Body of pancreas (tissue), 4 donors: ENCODE measurements at places on chromosomes 3 and 15.

GRCh38 chr15:88115486-88116152 lies 140.9 kb downstream of the NTRK3 start:
- DNase-seq: peak; percentile 10

GRCh38 chr3:179304605-179305004 lies 18.2 kb upstream of the ZNF639 start:
- no peak for DNase-seq

DNA sequence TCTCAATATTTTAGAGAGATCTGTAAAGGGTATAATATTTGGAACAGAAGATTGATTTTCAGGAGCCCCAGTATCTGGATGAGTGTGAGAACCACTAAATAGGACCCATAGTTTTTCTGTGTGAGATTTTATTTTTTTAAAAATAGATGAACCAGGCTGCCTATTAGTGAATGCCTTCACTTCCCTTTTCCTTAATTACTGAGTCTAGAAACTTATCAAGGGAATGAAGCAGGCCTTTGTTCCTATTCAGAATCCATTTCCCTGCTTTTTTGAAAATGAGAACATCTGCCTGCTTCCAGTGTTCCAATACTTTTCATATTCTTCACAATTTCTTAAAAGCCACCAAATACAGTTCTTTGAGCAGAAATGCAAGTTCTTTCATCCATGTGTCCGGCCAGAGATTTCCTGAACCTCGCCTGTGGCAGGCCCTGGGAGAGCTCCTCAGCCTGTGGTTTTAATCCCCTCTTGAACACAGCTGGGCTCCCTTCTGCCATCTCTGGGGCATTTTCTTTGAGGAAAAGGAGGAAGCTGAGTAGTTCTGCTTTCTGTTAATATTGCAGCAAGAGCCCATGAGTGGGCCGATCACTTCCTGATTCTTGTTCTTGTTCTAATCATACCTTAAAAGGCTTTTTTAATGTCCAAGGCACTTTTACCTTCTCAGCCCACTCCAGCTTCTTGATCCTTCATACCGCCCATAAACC lies 4.7 kb downstream of the EHD4 start:
- no peak for DNase-seq

DNA sequence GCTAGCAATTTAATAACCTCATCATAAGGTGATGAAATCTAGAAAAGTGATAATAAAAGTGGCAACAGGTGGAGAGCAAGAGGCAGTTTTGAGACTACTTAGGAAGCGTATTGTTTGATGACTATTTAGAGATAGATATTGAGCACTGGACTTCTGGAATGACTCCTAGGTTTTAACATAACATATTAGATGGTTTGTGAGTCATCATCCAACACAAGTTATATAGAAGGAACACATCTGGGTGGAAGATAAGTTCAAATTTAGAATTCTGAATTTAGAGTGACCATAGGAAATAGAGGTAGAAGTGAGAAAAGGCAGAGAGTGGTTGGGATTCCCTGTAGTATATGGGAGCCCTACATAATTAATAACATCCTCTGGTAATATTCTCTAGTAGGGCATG lies 282.8 kb upstream of the ALCAM start:
- no peak for DNase-seq

DNA sequence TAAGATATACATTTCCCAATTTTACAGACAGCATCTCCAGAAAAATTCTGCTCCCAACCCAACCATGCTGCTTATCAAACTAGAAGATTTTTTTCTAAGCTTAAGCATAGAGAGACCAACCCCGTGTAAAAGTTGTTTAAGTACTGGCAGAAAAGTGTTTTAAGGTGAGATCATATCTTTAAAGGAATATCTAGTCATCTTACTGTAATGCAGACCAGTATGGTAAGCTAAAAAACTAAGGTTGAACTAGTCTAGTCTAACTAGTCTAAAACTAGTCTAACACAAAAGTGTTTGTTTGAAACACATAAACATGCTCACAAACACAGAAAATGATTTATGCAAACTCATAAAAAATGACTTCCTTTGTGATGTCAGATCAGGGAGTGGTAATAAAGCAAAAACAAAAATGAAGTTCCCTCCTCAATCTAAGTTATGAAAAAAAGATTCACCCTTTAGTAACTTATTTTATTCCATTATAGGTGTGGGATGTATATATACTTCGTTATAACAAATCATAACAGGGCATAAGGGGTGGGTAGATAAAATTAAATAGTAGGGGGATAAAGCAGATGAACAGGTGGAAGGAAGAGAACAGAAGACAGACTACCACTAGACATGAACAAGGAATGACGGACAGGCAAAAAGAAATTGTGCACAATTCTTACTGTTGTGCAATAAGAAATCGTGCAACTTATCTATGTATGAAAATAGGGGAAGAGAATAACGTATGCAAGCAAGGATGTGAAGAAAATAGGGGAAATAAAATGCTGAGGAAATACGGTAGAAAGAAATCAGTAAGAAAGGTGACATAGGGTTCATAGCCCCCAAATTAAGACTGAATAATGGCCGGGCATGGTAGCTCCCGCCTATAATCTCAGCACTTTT lies 10.0 kb downstream of the MYO5A start:
- no peak for DNase-seq

DNA sequence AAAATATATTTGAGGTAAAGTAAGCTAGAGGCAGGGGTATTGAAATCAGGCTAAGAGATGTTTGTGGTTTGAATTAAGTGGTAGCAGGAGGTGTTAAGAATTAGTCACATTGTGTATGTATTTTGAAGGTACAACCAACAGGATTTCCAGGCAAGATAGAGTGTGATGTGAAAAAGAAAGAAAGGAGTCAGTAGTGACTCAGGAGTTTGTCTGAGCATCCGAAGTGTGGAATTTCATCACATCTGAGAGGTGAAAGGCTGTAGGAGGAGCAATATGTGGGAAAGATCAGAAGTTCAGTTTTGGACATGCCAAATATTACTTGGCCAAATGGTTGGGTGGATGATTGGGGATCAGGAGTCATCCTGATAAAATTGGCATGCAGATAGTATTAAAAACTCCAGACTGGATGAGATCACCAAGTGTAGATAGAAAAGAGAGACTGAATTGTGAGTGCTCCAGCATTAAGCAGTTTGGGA lies 32.1 kb upstream of the EBLN2 start:
- DNase-seq: no peak

DNA sequence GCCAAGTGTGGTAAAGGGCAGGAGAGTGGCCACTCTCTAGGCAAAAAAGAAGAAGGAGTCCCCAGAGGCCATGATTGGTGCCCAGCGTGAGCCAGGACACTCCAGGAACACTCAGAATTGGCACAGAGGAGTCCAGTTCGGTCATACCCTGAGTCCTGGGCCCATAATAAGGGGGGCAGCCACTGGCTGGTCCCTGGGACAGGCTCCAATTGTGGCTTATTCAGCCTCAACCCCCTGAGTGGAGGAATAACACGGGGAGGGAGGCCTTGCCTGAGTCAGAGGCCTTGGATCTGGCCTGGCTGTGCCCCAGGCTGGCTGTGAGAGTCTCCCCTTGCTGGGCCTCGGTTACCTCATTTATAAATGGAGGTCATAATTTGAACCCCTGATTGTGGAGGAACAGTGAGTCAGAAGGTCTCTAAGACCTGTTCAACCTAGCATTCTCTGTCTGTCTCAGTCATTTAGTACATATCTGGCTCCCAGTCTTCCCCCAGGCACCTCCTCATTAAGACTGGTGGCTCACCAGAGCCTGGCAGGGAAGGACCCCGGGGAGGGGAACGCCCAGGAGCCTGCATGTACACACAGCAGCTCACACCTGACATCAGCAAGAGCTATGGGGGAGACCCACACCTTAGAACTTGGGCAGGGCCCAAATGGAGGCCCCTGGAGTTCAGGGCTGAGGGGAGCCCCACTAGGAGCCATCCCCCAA lies 95.9 kb upstream of the ATP2B2 start:
- DNase-seq: no peak

DNA sequence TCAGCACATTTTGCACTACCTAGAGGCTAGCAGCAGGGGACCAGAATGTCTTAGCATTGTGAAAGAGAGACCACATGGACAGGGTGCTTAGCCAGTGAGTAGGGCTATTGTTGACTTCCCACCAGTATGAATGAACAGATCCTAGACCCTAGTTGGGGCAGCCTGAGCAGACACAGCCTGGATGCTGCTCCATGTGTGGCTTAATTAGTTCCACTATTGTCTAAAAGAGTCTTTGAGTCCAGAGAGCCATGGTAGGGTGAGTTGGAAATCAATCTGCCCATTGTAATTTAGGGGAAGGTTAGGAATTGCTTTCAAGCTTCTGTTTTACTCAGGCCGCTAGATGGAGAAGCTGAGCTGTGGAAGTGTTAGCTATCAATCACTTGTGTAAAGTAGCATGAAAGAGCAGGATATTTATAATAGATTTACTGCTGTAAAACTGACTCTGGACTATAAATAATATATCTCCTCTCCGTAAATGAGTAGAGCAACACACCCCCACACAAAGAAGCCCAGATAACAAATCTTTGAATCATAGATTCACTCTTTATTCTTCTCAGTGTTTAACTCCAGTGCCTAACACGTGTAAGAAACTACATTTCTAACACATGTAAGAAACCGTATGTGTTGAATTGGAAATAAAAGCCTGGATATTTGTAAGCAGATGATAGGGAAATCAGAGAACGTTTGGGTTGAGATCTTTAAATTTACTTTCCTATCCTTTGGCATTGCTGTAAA lies 4.1 kb upstream of the GCSAM start:
- DNase-seq: no peak

- no peak for DNase-seq
Measured at GRCh38 chr3:123158899-123159390, 42.8 kb upstream of the SEC22A start.

DNA sequence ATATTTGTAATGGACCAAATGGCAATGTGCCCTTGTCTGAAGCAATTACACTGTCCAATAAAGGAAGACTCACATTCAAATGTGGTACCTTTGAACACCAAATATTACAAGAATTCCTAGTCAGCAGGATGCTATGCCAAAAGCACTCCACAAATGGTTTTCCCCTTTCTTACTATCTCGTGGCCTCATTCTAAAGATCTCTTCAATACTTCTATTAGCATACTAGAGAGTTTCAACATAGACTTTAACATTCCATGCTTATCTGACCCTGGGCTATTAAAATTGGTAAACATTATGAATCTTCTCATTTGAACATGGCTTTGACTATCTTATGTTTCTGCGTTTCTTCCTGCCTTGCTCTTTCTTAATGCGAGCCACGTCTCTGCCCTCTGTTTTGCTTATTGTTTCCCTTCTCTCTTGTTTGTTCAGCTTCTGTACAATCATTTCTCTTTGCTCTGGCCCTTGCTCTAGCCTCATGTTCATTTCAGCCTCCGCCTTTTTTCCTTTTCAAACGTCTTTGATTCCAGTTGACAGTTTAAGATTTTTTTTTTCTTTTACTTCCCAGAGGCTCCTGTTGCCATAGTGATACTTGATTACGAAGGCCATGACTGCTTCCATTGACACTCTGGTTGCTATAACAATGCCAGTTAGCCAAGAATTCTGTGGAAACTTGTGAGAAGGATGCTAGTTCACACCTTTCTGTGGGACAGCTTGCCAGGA lies 49.5 kb upstream of the SLC9A9 start:
- DNase-seq: no peak

DNA sequence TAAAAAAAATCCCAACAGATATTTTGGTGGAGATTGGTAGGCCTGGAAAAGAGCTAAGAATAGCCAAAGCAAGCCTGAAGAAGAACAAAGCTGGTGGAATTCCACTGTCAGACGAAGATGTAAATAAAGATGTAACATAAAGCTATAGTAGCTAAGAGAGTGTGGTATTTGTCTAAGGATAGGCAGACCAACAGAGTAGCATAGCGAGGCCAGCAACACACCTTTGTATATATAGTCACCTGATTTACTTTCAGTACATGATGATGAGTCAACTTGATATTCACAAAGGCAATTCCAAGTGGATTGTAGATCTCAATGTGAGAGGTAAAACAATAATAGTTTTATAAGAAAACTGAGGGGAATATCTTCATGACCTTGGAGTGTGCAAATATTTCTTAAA lies 53.6 kb upstream of the SYN2 start:
- no peak for DNase-seq

DNA sequence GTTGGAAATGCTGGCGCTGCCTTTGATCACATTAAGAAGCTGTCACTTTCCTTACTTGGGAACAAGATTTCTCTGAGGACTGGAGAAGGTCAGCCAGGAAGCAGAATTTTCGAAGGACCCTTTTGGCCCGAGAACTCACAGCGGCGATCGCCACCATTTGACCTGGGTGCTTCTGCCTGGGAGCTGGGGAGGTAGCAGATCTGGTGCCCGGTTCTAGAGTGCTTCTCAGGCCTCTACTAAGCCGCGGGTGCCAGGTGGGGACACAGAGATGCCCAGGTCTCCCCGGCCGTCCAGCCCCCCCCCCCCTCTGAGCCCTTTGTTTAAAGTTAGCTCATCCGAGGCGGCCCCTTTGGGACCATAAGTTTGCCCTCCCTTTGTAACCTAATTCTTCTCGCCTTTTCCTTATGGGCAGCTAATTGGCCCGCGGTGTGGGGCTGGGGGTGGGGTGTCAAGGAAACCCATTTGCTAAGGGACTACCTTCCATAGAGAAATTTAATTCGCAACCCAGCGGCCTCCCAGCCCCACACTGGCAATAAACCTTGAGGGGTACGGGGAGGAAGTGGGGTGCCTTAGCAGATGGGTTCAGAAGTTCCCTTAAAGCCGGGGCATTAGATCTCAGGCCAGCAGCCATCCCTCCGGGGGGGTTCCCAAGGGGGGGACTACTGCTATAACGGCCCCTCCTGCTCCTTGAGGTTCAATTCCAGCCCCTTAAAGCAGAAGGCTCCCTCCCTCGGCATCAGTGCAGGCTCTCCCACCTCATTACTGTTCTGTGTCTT lies 1.9 kb downstream of the GATA2 start:
- peak; percentile 56 for DNase-seq

GRCh38 chr3:28726840-28727239 lies 378.2 kb upstream of the AZI2 start:
- DNase-seq: peak; percentile 73

DNA sequence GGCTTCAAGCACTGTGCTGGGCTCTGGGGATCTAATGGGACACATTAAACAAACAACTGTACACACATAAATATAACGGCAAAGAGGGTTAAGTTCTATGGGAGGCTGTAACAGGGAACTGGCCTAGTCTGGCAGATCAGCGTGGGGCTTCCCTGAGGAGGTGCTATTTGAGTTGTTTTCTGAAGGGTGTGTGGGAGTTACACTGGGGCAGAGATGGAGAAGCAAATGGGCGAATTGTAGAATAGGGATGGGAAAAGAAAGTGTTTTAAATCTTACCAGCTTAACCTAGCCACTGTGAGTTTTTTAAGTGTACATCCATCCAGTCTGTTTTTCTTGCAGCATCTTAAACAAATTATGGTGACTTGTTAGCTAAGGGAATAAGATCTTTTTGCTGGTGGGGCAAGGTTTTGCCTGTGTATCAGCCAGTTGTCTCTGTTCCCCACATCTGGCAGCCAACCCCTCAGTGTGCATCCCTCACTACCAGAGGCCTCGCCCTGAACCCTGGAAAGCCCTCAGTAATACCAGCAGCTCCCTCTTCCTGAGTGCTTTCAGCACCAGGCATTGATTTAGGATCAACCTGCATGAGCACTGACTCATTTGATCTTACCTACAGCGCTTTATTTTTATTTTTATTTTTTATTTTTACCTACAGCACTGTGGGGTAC lies 10.9 kb upstream of the IL16 start:
- no peak for DNase-seq

- no peak for DNase-seq
Measured at GRCh38 chr3:32261545-32261944, 23.1 kb downstream of the CMTM8 start.
